EH (cell line): ENCODE measurements at places on chromosomes 1 and 21.

DNA sequence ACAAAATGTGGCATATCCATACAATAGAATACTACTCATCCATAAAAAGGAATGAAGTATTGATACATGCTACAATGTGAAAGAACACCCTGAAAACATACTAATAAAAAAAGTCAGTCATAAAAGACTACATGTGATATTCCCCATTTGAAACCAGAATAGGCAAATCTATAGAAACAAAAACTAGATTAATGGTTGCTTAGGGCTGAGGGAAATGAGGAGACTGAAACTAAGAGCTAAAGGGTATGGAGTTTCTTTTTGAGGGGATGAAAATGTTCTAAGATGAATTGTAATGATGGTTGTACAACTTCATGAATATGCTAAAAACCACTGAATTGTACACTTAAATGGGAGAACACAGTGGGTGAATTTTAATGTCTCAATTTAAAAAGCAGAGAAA, 50.9 kb downstream of the ACBD6 start:
- no peak for DNase-seq

GRCh38 chr1:27360159-27361043, 6.4 kb downstream of the MAP3K6 start:
- no peak for DNase-seq

DNA sequence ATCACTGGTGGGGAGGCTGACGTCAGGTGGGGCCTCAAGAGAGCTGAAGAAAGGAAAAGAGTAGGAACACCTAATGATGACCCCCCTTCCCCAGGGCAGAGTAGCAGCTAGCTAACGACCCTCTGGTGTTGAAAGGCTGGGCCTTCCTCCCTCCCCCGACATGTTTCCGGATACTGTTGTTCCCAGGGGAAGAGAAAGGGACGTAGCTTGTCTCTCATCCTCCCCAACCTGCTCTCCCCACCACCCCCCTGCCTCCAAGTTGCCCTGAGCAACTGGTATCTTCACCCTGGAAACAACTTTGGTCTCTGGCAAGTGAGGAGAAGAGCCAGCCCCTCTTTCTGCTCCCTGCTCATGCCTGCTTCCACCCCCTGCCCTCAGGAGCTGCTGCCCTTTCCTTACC, 2.4 kb downstream of the SEMA6C start:
- no peak for DNase-seq

DNA sequence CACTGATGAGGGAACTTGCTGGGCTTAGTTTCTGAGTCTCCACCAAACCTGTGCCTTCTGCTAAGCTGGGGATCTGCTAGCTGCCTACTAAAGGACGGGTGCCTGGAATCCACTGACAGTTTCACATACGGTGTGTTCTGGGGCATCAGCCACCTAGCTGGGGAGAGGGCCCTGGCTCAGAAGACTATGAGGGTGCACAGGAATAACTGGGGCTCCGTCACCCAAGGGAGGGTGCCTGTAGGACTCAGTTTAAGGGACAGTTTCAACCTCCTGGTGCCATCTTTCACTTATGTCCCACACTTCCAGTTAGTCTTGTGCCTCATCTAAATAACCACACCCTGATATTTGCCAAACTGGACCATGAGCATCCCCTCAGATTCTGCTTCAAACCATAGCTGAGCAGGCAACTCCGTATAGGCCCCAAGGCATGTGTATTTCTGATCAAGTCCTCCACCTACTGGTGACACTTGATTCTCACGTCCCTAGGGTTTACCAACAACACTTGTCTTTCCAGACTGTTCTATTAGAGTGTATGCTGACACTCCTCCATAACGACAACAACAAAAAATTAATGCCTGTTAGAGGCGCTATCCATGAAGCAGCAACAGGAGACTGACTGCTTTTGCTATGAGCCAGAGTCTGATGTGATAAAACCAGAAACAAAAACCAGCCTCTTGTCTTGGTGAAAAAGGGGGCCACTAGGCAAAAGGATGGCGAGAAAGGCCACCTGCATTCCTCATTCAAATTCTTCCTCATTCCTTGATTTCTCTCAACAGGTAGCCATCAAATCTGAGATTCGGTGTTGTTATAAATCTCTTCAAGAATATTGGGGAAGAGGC, 55.0 kb upstream of the PAXBP1 start:
- DNase-seq = peak; percentile 62

DNA sequence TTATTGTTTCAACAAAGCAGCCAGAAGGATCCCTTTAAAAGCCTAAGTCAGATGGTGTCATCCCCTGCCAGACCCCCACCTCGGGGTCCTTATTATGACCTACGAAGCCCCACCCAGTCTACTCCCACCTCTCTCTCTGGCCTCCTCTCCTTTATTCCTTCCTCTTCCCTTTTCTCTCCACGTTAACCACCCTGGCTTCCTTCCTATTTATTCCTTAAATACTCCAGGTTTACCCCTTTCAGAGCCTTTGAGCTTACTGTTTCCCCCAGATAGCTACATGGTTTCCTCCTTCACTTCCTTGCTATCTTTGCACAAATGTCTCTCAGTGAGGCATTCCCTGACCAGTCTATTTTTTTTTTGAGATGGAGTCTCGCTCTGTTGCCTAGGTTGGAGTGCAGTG, 12.0 kb upstream of the SLC9A1 start:
- DNase-seq = no peak

- DNase-seq = no peak
These were observed 60.2 kb downstream of the KAZN start for GRCh38 chr1:14658642-14659041.

- no peak for DNase-seq
These were observed 36.6 kb upstream of the ECE1 start for GRCh38 chr1:21326861-21327344.
